MCF 10A (cell line): ENCODE measurements at places on chromosomes 2 and 18. TPM values are rescaled to one million over a fixed set of nuclear protein-coding genes. Genes with fewer than 3 reads are reported as not detected.
A peak's percentile ranks its signal among the peaks of the same experiment; 100 is the strongest.

GRCh38 chr2:207892716-207893402 is 123.2 kb upstream of the FZD5 start:
- H3K4me3 ChIP-seq, result no peak overlapping the region
- H3K27ac ChIP-seq, result no peak overlapping the region
- H3K36me3 ChIP-seq, result peaks cover 5% of the 10 kb centered on the region
- H3K4me1 ChIP-seq, result no peaks in the 10 kb centered on the region

- no peaks in the 10 kb centered on the region for H3K36me3 ChIP-seq
- no peak overlapping the region for H3K4me3 ChIP-seq
- peak; percentile 56 for DNase-seq
- peaks cover 57% of the 10 kb centered on the region for H3K27me3 ChIP-seq
Measured at GRCh38 chr2:225400060-225400511, 576 bp downstream of the NYAP2 start.

DNA sequence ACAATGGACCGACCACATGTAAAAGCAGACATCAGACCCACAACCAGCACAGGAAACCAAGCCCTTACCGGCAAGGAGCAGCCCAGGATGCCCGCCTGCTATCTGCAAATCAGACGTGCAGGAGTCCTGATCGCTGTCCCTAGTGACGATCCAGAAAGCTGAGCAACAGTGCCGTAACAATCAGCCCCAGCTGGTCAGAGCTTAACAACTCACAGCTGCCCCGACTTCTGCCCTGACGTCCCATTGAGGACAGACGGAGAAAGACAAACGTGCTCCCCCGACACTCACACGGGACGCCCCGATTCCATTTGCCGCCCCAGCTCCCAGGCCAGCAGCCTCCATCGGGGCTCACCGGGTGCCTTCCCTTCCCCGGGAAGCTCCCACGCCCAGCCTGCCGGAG is 39.8 kb upstream of the PXDN start:
- no peaks in the 10 kb centered on the region for H3K36me3 ChIP-seq
- DNase-seq, result no peak
- no peaks in the 10 kb centered on the region for H3K4me1 ChIP-seq
- H3K27ac ChIP-seq, result no peak overlapping the region
- H3K27me3 ChIP-seq, result peaks cover 27% of the 10 kb centered on the region
- H3K4me3 ChIP-seq, result no peak overlapping the region

The CD28 gene
- not detected in 2 replicates for total RNA-seq
